Stimulated activated CD8-positive, alpha-beta memory T cell treated with anti-CD3 and anti-CD28 coated beads, Interleukin-2, amount 100 ng/mL, for 1 hour (primary cell): ENCODE measurements at places on chromosomes 12 and 14.

DNA sequence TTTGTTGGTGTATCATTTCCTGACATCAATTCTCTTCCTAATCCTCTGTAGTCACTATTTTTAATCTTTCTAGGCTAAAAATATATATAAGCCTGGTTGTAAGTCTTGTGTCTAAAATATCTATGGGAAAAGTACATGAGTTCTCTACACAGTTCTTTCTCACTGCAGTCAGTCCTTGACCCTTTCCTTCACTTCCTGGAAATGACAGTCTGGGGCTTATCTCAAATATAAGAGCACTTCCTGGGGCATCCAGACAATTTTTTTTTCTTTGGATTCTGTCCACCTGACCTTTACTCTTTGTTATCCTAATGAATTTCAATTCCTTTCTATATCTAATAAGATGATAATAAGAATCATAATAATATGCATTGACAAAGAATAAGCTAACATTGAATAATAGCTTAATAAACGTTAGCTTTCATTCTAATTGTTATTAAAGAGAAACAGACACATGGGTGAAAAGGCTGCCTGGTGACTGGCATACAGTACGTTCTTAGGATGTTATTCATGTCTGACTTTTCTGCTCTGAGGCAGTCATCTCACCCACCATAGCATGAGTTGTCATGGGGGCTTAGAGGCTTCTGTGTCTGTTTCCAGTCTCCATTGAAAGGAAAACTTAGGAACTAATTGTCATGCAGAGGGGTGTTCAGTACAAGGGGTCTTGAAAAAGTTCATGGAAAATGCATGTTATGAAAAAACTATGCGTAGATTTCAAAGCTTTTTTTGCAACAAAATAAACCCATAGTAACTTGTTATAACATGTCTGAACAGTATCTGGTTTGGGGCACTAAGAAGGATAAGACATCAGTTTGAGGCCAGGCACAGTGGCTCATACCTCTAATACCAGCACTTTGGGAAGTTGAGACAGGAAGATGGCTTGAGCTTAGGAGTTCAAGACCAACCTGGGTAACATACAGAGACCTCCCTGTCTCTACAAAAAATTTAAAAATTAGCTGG lies 66.2 kb upstream of the DNM1L start:
- DNase-seq: no peak

- DNase-seq: peak; percentile 56
Measured at GRCh38 chr12:55072083-55072482, 52.3 kb downstream of the NEUROD4 start.

GRCh38 chr12:126201981-126202537 lies 1136.8 kb downstream of the AACS start:
- no peak for DNase-seq

DNA sequence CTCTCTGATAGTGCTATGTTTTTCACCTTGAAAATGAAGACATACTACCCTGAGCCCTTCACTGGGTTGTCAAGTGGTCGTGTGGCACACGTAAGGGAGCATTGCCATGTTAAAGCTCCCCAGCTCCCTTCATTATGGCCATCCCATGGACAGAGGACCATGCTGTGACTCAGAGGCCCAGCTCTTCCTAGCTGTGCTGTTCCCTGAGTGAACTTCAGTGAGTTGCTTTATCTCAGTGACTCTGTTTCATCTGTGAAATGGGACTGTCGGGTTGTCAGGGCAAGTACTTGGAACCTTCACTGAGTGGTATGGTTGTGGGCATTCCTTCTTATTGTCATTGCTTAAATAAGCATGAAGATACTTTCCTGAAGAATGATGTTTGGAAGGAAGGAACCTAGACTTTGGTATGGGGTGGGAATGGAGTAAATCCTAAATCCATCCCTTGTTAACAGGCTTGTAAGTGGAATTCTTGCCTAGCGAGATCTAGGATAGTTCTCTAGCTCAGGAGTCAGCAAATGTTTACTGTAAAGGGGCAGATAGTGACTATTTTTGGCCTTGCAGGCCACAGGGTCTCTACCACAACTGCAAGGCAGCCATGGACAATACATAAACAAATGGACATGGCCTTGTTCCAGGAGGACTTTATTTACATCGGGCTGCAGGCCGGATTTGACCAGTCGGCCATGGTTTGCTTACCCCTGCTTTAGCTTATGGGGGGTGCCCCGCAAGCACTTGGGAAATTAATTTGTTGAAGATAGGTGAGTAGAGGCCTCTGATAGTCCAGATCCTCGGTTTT lies 283.5 kb downstream of the ZFP36L1 start:
- no peak for DNase-seq
